Hepatocyte (in vitro differentiated cells): ENCODE measurements at places on chromosomes 6 and 20. TPM values are rescaled to one million over a fixed set of nuclear protein-coding genes. Genes with fewer than 3 reads are reported as not detected.

GRCh38 chr20:63542696-63543095, 4.9 kb downstream of the SRMS start:
- no peak for DNase-seq

HFE gene
- 5.6 and 7.4 TPM in 2 replicates for total RNA-seq

- DNase-seq = peak; percentile 23
Observed at GRCh38 chr6:30238178-30238795, 25.1 kb upstream of the TRIM26 start.

GRCh38 chr6:146904596-146904995, 299.6 kb upstream of the STXBP5 start:
- DNase-seq = no peak

DNA sequence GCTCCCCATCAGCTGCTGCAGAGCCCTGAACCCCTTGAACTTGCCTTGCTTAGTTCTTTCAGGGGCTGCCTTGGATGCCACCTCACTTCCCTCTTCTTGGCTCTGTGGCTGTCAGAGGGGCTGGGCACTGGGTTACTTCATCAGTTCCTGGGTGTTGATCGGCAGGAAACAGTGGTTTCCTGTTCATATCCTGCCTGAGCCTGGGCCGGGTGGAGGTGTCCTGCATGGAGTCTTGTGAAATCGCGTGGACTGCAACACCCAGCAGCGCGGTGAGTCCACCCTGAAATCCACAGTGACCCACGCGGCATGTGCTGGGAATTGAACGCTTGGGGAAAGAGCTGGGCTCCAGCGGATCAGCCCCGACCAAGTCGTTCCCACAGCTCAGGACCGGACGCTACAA, 97.5 kb downstream of the CDH26 start:
- no peak for DNase-seq

WFDC12 gene
- not detected in 2 replicates for total RNA-seq

VNN1 gene
- 1.2 and 1.4 TPM in 2 replicates for total RNA-seq

DLL1 gene
- total RNA-seq = 2.5 and 3.3 TPM in 2 replicates

- DNase-seq = peak; percentile 53
Observed at GRCh38 chr6:43246301-43247113, 3.2 kb downstream of the TTBK1 start.

DNA sequence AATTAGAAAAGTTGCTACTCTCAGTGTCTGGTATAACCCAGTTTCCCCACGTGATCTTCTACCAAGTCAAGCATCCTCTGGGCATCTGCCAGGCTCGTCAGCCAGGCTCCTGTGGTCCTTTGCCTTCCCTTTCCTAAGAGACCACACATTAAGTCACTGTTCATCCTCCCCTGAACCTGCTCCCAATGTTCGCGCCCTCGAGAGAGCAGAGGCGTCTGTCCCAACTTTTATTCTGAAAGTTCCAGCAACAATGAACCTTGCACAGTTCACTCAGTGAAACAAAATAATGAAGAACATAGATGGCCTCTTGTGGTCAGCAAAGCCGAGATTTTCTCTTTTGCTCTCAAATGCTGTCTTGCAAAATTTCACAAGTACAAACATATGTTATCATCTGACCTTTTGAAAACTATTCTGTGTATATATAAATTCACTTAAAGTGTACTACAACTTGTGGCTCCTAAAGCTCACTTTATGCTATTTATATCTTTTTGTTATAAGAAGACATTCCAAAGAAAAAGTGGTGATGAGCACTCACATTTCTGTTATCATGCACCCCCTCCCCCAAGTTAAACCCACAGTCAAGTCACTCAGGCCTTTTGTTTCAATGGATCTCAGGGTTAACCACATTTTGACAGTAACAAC, 39.2 kb upstream of the NHSL1 start:
- no peak for DNase-seq

- DNase-seq = no peak
Observed at GRCh38 chr6:109251839-109252238, 130.4 kb downstream of the CD164 start.

GRCh38 chr6:154367839-154368695, 11.5 kb upstream of the IPCEF1 start:
- no peak for DNase-seq

DNA sequence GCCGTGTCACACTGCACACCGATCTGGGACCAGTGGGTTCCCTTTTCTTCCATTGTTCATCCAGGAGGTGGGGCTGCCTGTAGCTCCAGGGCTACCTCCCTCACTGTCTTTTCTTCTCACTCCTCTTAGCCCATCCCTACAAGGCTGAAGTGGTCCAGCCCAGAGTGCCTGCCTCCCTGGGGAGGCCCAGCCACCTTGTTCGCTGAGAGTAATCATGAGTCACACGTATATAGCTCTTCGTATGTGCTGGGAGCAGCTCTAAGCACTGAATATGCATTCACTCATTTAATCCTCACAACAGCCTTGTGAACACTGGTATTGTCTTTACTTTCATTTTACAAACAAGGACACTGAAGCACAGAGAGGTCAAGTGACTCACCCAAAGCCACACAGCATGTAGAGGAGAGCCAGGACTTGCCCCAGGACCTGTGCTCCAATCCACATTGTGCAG, 14.7 kb upstream of the CCDC167 start:
- DNase-seq = no peak

- DNase-seq = peak; percentile 32
Observed at GRCh38 chr6:45710304-45710821, 305.3 kb downstream of the CLIC5 start.

DNA sequence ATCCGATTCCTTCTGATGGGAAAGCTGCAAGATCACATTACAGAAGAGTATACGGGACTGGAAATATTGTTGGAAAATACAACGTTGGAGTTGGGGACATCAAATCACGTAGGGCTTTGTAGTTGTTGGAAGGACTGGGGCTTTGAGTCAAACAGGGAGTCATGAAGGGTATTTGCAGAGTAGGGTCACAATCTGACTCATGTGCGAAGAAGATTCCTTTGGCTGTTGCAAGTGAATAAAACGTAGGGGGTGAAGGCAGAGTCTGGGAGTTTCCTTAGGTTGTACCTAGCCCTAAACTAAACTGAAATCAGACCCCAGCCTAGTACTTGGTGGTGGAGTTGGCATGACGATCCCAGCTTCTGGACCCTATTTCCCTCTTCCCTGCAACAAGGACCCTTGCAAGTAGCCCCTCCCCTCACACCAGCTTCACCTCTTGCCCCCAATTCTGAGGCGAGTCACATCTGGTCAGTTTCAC, 32.3 kb downstream of the SNX5 start:
- DNase-seq = no peak

GRCh38 chr6:110609101-110609500, 132.7 kb upstream of the SLC22A16 start:
- no peak for DNase-seq

DNA sequence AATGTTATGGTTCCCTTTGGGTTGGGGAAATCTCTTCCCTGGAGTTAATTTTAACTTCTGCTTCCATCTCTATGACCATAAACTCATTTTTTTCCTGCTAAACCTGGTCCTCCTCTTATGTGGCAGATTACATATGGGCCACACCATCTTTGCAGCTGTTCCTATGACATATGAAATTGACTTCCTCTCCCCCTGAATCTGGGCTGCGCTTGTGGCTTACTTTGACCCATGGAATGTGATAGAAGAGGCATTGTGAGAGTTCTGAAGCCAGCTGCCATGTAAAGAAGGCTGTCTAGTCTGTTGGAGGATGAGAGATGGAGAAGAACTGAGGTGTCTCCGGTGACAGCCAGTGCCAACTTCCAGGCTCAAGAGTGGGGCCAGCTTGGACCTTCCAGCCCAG, 100.1 kb downstream of the CDC5L start:
- DNase-seq = no peak

DNA sequence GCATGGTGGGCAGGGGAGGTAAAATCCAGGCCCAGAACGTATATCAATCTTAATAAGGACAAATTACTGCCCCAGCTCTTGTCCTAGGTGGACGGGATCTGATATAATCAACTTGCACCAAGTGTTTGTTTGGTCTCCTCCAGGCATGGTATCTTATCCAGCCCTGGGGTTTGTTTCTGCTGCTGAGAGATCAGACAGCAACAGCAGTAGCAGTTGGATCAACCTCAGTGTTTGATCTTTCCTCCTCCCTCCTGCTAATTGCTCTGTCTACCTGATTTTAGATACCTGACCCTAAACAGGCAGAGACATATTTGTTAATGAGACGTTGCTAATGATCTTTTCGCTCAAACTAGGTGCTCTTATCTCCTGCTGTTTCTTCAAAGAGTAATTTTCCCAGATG, 100.4 kb upstream of the BACH2 start:
- DNase-seq = no peak

FAXC gene
- total RNA-seq = 5.3 and 8.9 TPM in 2 replicates

PHACTR3 gene
- total RNA-seq = 5.2 and 6.7 TPM in 2 replicates

HLA-DPB1 gene
- total RNA-seq = 18.0 and 22.1 TPM in 2 replicates

- DNase-seq = peak; percentile 46
Observed at GRCh38 chr6:105250533-105250932, 70.7 kb upstream of the POPDC3 start.

SAYSD1 gene
- total RNA-seq = 20.8 and 23.4 TPM in 2 replicates

- DNase-seq = no peak
Observed at GRCh38 chr6:10180138-10181074, 234.5 kb downstream of the TFAP2A start.

RBPJL gene
- total RNA-seq = not detected in 2 replicates

DNA sequence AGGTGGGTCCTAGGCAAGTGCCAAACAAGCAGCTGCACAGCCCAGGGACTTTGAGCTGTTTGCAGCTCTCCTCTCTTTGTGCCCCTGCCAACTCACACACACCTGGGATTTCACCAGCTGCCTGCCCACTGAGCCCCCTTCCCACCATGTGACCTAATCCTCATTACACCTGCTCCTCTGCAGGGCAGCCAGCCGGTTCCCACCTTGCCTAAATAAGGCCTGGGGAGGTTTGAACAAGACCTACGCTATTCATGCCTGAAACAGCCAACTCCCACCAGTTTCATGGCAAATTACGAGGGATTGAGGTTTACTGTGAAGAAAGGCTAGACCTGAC, 92.6 kb upstream of the SOX4 start:
- DNase-seq = no peak

DNA sequence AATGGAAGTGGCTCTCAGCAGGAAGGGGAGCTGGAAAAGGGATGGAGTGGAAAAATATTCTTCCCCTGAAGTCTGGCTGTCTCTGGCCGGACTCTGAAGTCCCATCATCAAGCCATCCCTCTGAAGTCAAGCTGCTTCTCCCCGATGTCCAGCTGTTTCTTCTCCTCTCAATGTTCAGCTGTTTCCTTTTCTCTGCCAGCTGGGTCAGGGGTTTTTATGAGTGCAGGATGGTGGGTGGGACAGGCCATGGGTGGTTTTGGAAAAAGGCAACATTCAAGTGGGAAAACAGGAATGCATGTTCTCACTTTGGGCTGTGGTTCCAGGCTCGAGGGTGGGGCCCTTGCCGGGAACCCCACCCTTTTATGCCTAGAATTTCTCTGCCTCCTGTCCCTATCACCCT, 48.4 kb upstream of the FAM184A start:
- DNase-seq = no peak

ZFP64 gene
- total RNA-seq = 10.0 and 14.9 TPM in 2 replicates

CDKAL1 gene
- total RNA-seq = 17.9 and 19.5 TPM in 2 replicates

RWDD2A gene
- 6.2 and 6.5 TPM in 2 replicates for total RNA-seq

DNA sequence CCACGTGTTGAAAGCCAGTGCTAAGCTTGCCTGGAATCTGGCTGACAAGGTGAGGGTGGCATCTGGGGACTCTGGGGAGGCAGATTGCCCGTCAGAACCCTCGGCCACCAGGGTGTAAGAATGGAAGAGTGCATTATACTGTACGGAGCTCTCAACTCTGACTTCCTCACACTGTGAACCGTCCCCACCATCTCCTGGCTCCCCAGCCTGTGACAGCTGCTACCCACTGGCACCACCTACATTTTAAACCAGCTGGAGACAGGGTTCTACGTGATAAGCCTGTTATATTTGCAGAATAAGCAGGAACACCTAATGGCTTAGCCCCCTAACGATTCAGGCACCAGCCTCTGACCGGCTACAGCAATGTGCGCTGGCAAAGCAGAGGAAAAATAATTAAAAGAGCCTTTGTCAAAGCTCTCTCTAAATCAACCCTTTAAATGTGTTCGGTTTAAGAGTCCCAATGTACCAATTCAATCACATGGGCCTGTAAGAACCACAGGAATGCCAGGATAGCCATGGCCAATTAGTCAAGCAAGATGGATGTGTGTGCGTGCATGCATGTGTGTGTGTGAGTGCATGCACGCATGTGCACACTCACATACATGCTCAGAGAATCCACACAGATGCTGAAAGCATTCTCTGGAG, 89.1 kb upstream of the TAB2 start:
- DNase-seq = no peak

FAM210B gene
- total RNA-seq = 57.0 and 58.9 TPM in 2 replicates

GTSF1L gene
- total RNA-seq = not detected in 2 replicates

RHAG gene
- not detected in 2 replicates for total RNA-seq

GRCh38 chr6:117531346-117531745, 48.9 kb downstream of the DCBLD1 start:
- DNase-seq = no peak

DNA sequence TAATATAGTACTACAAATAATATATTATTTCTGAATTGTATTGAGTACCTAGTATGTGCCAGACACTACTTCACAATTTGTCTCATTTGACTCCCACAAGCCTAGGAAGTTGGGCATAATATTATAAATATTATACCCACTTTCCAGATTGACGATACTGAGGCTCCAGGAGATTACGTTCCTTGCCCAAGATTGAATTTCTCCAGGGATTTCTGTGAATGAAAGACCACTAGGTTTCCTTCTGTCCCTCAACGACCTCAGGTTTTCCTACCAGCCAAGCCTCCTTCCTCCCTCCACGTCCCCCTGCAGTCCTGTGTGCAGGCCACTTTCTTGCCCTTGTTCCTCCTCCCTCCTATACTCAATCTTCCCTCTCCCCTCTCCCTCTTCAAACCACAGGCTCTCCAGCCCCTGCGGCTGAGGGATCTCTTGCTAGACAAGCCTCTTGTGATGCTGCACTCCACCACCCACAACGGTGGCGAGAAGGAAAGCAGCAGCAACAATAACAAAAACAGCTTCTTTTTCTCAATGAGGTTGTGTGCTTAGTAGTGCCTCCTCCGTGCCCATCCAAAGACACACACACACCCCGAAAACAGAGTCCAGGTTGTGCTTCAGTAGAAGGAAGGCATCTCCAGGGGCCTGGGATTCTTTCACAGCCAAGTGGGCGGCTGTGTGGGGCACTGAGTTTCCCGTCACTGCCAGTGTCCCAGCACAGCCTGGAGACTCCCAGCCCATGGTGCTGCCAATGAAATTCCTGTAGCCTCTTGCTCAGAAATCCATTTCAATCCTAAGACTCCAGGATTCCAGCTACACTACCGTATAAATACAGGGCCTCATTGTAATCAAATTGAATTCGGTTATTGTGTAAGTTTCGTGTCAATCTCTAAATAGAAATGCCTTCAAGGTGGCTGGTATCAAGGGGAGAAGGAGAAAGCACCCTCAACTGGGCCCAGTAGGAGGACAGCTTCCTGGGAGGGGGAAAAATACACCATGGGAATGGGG, 94.4 kb downstream of the NCR2 start:
- no peak for DNase-seq

GRCh38 chr20:6038256-6038655, 15.6 kb downstream of the LRRN4 start:
- no peak for DNase-seq

- no peak for DNase-seq
Observed at GRCh38 chr6:82072751-82073150, 174.8 kb downstream of the IBTK start.
